ENCODE measurements at places on chromosomes 1 and 21.

- no peak for DNase-seq
Observed at GRCh38 chr1:150477320-150477719, 9.9 kb upstream of the TARS2 start.

- no peak for DNase-seq
Observed at GRCh38 chr1:115428256-115428655, 90.2 kb upstream of the NGF start.

GRCh38 chr1:40183055-40183710, 22.0 kb downstream of the RLF start:
- DNase-seq, result no peak

DNA sequence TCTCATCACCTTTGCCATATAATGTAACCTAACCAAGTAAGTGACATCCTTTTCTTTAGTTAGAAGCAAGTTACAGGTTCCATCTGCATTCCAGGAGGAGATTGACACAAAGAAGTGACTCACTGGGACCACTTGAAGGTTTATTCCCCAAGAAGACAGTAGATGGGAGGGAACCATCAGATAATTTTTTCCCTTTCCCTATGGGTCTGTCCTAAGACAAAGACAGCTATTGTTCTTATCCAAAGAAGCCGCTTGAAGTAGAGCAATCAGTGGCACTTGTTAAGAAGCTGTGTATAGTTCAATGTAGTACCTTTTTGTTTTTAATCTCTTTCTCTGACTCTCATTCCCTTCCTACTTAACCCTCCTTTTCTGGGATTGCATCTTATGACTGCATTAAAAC, 139.9 kb upstream of the B3GALT2 start:
- no peak for DNase-seq

GRCh38 chr21:34979383-34979782, 69.7 kb downstream of the RUNX1 start:
- DNase-seq, result no peak

DNA sequence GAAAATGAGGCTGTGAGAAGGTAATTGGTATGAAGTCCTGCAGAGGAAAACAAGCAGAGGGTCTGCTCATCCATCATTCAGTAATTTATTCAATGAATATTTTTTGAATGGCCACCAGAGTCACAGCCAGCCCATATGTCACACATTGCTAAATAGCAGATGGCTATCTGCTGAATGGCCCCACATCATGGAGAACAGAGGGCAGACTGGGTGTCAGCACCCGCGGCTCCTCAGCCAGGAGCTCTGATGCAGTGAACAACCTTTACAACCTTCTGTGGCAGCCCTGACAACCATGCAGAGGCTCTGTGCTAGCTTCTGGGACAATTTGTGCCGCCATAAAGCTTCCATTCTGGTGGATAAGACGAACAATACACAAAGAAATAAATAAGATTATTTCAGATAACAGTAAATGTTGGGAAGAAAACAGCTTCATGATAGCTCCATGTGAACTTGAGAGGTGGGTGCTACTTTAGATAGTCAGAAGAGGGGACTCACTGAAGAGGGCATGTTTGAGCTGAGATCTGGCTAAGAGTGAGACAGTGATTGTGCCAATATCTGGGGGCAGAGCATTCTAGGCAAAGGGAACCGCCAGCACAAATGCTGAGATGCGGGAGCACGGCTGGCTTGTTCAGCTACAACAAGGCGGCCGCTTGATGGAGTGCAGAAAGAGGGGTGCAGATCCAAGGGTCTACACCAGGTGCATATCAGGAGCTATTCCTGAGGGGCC, 2.8 kb upstream of the C1orf210 start:
- no peak for DNase-seq

- no peak for DNase-seq
Observed at GRCh38 chr1:44433209-44433608, 28.2 kb downstream of the RNF220 start.

GRCh38 chr1:231420299-231420958, 1.7 kb downstream of the EGLN1 start:
- DNase-seq, result no peak

DNA sequence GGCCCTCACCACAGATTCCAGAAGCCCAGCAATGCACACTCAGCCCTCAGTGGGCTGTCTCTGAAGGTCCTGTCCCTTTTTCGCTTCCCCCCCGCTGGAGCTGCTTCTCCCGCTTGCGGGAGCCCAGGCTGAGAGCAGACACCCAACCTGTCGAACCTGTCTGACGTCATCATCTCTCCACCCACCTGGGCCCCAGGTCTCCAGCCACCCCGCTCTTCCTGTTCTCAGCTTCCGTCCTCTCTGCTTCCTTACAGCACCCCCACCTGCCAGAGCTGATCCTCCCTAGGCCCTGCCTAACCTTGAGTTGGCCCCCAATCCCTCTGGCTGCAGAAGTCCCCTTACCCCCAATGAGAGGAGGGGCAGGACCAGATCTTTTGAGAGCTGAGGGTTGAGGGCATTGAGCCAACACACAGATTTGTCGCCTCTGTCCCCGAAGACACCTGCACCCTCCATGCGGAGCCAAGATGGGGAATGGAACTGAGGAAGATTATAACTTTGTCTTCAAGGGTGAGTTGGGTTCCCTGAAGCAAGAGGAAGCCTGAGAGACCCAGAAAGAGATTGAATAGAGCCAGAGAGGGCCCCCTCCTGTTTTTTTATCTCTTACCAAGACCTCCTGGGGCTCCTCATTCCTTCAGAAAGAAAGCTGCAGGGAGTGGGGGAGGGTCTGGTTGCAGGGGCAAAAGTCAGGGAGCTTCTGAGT, at the start of gene RAB25:
Gene RAB25, plus strand, starts transcription at position 224 of the 700 bp plus-strand sequence. Its CDS starts 241 bp downstream, at position 465.
- no peak for DNase-seq

DNA sequence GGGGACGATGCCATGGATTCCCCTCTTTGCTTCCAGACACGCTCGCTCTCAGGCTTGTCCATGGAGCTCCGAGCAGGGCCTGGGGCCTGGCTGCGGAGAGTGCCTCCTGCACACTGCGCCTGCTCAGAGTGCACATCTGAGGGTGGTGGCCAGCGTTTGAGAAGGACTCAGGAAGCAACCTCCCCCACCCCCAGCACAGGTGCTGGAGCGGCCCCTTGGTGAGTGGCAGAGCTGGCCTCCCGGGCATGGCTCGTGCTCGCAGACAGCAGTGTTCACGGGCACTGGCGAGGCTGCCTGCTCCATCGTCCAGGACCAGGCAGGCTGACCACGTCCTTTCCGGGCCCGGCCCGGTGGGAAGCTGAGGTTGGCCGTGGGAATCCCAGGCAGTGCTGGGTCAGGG, 2.8 kb downstream of the SPATC1L start:
- no peak for DNase-seq
